Trophoblast cell (in vitro differentiated cells and primary cell): ENCODE measurements at places on chromosomes 11 and 22.

- DNase-seq, result no peak
Measured at GRCh38 chr11:44775985-44776446, 49.3 kb downstream of the TSPAN18 start.

DNA sequence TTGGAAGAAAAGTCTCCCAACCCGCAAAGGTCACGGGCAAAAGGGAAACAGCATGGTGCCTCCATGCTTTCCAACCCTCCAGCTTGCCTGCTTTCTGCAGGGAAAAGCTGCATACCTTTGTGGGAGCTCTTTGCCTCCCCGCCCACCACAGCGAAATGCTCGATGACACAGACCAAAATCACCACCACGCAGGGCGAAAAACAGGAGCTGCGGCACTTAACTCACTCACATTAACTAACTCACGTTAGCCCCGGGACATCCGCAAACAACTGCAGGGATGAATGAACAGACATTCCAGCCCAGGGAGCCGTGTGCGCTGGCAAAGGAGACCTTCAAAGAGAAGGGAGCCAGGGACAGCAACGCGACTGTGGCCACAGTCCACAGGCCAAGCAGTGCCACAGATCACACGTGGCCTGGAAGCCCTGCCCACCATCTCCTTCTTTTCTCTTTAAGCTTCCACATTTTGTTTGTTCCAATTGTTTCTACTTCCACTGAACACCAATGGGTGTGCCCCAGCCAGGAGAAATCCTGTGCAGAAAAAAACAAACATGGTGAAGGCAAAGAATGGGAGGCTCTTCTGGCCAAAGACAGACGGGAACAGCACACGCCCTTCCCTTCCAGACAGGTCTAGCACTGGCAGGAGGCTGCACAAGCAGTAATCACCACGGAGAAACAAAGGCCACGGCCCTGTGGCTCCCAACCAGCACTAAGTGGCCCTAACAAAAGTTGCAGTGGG lies 39.3 kb downstream of the DUSP8 start:
- no peak for DNase-seq

GRCh38 chr22:23496445-23496833 lies 83.7 kb downstream of the IGLL1 start:
- no peak for DNase-seq

GRCh38 chr11:21429401-21429800 lies 760.0 kb downstream of the NELL1 start:
- DNase-seq, result peak; percentile 48
